NCI-H2029 (cell line): ENCODE measurements at places on chromosomes 7 and 10.

DNA sequence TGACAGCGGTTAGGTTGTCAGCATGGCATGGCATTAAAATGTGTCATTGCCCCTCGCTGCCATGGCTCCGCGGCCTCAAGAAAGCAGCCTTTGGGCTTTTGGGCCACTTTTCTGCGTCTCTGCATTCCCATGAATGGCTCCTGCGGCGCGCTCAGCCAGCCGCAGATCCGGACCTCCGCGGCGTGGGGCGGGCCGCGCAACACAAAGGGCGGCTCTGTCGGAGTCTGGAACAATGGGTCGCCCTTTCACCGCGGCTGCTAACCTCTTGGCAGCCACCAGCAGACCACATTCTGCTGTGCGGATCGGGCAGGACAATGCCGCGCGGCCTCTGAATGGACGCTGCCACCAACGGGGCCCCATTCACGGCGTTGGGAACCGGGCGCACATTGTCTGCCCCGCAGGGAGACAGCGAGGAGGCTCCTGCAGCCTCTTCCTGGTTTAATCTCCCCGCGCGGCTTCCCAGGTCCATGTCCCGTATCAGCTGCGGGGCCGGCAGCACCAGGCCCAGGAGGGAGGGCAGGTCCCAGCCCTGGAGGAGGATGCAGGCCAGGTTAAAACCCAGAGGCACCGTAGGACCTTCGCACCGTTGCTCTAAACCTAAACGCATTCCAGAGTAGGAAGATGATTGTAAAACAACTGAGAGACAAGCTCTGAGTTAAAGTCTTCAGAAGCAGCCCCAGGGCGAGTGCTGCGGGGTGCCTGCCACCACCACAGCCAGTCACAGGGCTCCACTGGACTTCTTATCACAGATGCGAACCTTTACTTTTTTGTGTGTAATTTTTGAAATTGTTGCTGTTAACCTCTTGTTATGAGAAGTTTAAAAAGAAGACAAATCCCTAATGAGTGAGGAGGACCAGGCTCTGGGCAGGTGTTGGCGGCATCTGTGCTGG, 71.6 kb downstream of the NKX6-2 start:
- DNase-seq: no peak

GRCh38 chr7:14855033-14855794, 47.3 kb downstream of the DGKB start:
- no peak for DNase-seq

- DNase-seq: peak; percentile 77
Observed at GRCh38 chr7:87231258-87231657, 11.7 kb upstream of the TMEM243 start.

DNA sequence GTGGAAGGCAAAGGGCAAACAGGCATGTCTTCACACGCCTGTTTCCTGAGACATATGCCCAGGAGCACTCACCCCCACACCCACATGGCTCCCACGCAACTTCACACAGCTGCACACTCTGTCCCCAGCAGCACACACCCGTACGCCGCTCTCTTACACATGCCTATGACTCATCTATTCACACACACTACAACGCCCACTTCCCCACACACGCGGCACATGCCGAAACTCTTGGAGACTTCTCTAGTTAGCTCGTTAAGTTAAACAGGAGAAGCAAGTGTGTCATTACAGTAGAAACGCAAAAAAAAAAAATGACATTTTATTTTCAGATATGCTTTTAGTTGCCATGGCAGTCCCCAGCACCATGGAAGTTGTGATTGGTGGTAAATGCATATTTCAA, 6.7 kb downstream of the CALN1 start:
- no peak for DNase-seq

DNA sequence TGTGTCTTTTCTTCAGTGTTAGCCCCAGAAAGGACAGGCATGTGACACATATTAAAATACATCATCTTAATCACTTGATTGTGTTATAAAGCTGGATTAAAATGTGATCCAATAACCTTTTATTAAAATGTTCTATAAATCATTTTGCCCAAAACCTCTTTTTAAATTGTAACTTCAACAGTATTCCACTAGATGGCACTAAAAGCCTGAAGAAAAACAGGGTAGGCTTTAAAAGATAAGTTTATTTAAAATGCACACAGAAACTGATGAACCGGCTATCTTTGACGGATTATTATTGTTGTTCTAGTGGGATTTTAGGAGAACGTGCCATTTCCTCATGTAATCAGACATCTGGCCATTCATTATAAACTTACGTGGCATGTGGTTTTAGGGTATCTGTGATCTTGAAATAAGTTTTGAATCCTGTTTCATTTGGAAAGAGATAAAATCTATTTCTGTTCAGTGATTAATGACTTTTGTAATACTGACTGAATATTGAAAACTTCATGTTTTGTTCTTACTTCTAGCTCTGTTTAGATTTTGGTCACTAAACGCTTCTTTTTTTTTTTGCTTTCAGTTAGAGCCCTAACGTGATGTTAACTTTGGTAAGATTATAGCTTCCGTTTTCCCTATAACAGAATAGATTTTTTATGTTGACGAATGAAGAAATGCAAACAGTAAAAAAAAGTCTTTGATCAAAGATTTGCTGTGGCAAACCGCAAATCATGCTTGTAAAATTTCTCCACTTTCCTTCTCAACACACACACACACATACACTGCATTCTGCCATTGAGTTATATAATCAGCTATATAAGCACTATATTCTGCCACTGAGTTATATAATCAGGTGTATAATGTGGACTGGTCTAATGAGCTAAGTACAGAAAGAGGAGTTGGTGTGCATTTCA, 13.6 kb downstream of the VPS50 start:
- no peak for DNase-seq

DNA sequence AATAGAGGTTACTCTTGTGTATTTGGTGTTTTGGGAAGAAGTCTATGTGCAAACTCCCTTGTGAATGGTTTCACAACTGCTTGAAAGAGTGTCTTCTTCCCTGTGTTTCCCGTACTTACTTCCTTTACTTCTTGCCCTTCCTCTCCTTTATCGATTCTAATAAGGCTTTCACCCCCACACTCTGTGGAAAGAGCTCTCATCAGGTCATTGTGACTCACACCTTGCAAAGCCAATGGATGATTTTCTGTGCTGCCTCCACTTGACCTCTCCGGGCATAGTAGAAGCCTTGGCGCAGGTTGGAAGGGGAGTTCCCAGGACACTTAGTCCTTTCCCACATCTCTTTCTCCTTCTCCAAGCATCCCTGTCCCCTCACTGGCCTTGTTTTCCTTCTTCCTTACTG, 6.2 kb upstream of the TSPAN15 start:
- no peak for DNase-seq

DNA sequence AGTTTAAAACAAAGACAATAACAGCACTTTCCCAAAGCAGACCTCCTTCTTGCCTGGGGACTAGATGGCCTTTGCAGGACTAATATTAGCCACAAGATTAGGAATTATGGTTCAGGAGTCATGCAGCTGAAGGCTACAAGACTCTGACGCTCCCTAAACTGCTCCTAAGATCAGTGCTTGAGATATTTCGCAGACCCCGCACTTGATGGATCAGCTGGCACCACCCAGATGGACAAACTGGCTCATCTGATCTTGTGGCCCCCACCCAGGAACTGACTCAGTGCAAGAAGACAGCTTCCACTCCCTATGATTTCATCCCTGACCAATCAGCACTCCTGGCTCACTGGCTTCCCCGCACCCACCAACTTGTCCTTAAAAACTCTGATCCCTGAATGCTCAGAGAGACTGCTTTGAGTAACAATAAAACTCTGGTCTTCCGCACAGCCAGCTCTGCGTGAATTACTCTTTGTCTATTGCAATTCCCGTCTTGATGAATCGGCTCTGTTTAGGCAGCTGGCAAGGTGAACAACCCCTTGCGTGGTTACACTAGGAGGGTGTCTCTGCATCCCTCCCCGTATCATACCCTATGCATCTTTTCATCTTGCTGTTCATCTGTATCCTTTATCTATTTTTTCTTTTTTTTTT, 26.9 kb upstream of the NRBF2 start:
- DNase-seq: no peak

- DNase-seq: no peak
Observed at GRCh38 chr7:65744406-65744805, 128.5 kb upstream of the VKORC1L1 start.

DNA sequence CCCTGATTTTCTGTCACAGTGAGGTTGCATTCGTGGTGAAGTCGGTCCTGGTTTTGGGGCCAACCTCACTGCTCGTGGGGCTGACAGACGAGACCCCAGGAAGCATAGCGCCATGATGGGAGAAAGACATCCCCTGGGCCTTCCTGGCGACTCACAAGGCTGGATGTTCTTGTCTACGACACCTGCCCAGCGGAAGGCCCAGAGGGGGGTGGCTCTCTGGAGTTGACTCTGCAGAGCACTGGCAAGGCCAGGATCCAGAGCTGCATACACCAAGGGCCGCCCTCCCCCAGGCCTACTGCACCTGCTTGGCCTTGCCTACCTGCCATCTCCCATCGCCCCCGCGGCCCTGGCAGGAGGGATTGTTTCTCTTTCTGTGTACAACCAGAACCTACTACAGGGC, 608.9 kb downstream of the PTPRN2 start:
- DNase-seq: no peak
